Lung microvascular endothelial cell (primary cell): ENCODE measurements at places on chromosomes 4 and X. TPM values are rescaled to one million over a fixed set of nuclear protein-coding genes. Genes with fewer than 3 reads are reported as not detected.
A peak's percentile ranks its signal among the peaks of the same experiment; 100 is the strongest.

The MAML3 gene
- 4.0 and 4.8 TPM in 2 replicates for total RNA-seq

GRCh38 chr4:95141361-95141760 is 383.6 kb downstream of the BMPR1B start:
- no peak for DNase-seq

The QDPR gene
- 10.5 and 12.7 TPM in 2 replicates for total RNA-seq

GRCh38 chr4:159382856-159383561 is 280.1 kb downstream of the RAPGEF2 start:
- DNase-seq = peak; percentile 17

GRCh38 chr4:100872811-100873210 is 355.0 kb upstream of the EMCN start:
- DNase-seq = no peak

DNA sequence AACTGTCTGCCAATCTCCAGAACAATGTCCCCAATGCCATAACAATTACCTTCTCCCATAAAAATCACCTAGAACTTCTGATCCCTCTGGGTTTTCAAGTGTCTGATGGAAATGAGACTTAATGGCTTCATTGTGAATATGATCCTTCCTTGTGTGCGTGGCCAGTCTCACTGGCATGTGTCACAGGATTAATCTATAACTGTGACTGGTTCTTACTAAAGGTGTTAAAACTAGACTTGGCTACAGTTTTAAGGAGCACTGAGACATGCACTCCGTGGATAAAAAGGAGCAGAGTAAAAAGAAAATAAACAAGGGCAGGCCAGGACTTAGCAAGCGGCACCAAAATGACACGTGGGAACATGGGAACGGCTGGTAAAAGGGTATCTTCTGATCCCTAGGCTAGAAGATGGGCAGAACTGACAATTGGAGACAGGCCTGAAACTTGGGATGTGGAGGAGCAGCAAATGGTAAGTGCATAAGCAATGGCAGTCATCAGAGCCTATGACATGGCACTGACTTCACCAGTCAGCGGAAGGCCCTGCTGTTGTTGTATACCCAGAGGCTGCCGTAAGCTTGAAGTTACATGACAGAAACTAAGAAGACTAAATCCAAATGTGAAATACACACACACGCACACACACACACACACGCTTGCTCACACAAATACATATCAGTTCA is 256.6 kb upstream of the NOCT start:
- no peak for DNase-seq
